ENCODE measurements at places on chromosomes 2 and 18.

DNA sequence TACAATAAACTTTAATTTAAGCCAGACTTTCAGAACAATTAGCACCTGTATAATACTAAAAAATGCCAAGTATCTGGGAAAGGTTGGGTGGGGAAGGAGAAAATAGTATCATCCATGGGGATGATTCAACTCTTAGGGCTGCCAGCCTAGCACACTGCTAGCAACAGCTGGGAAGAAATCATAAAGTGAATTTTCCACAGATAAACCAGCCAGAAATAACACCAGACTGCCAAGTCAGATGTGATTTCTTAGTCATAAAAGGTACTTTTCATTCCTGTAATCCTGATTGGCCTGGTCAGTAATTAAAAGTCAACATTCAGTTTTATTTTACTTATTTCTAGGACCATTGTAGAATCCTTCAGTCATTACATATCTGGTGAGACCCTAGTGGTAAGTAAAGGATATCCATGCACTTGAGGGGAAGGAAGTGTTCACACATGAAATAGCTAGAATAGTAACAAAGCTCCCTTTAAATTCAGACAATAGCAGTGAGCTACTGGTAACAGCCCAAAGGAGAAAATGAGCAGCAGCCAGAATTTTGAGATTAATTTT is 59.4 kb downstream of the LIMS1 start:
- DNase-seq, result peak; percentile 61

- no peak for DNase-seq
These were observed 25.9 kb downstream of the AQP4 start for GRCh38 chr18:26839609-26840008.

GRCh38 chr2:232386740-232387450 is 8.3 kb downstream of the ALPP start:
- no peak for DNase-seq

DNA sequence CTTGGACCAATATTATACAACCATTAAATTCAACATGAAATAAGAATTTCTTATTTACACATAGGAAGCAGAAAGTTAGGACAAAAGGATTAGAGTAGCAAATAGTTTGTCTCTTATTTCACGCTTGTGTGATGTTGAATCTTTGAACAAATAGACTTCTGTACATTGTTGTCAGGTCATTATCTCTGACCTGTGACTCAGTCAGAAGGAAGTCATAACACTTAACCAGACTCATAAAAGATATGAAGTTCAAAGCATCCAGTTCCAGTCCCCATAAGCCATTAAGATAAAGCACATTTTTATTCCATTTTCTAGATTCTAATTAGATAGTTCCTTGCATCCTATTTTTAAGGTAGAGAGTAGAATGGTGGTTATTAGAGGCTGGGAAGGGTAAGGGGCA is 130.8 kb downstream of the UPP2 start:
- no peak for DNase-seq

DNA sequence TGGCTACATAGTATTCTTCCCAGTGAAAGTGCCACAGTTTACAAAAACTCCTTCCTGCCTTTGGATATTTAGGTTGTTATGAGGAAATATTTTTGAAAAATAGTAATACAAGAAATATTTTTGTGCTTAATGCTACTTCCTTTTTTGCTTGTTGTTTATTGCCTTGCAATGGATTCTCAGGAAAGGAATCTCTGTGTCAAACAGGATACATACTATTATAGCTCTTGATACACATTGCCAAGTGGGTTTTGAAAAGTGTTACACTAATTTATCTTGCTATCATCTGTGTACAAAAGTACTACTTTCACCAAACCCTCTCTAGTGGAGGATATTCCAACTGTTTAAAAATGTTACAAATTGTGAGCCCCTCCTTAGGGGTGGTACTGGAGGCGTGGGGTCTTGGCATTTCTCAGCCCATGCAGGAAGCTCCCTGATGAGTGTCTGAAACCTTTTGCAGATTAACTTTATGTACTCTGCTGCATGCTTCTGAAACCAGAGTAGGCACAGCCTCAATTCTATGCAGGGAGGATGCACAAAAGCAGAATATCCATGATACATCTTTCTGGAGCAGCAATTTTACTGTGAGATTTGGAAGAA is 54.5 kb downstream of the EVA1A start:
- DNase-seq, result no peak

DNA sequence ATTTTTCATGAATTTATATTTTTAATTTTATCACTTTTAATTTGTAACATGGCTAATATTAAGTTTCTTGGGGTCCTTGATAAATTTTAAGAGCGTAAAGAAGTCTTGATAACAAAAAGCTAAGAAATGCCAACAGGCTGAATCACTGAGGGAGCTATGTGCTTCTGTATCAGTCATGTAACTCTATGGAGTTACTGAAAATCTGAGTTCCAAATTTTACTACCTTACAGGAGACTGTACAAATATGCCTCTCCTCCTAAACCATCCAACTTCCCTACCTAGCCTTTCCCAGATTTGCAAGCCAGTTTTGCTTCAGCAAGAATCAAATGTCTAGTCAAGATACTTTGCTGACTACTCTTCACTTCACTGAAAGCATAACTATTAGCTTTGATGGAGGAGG is 35.7 kb downstream of the FEZ2 start:
- no peak for DNase-seq

DNA sequence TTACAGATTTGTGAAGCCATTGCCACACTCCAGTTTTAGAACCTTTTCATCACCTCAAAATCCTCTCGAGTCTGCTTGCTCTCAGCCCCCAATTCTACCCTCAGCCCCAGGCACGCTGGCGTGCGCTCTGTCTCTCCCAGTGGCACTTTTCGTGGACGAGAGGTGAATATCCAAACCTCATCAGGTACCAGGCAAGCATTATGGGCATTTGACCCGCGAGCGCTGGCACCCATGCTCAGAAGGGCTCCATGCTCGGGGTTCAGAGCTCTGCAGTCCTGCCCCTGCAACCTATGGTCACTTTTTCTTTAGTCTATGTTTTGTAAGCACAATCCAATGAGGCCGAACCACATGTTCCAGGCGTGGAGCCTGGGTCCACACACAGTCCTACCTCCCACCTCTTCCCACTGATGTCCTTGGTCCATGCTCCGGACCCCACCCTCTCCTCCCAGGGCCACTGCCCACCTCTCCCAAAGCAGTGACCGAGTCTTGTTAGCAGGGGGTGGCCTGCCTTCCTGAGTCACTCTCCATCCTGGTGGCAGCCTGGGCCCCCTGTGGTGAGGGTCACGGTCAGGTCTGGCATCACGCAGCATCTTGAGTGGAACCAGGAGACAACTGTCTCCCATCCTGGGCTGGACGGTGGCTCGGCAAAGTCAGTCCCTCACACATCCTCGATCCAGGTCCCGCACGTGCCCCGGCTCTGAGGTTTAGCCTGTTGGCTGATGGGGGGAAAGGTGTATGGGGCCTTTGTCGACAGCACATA is 256.9 kb downstream of the NDUFA10 start:
- DNase-seq, result no peak

DNA sequence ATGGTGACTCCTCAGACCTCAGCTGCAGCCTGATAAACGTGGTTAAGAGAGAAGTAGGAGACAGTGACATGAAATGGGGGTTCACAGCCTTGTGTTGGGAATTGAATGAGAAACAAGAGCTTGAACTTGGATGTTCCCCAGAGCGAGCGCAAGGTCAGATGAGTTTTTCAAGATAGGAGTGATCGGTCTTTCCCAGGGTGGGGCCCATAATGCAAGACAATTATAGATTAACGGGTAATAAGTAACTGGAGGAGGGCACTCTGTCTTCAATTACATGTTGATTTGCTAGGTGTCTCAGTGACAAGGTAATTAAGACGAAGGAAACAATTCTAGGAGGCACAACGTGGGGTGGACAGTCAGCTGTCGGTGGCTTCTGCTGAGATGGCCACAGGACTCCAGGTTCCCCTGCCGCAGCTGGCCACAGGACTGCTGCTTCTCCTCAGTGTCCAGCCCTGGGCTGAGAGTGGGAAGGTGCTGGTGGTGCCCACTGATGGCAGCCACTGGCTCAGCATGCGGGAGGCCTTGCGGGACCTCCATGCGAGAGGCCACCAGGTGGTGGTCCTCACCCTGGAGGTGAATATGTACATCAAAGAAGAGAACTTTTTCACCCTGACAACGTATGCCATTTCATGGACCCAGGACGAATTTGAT is at the start of gene UGT1A5:
TSS of gene UGT1A5 (plus strand) at position 297 of the 651 bp plus-strand sequence. CDS start at position 382, 85 bp downstream.
- no peak for DNase-seq

GRCh38 chr2:8501061-8501720 is 180.7 kb upstream of the ID2 start:
- no peak for DNase-seq

GRCh38 chr2:239028253-239028619 is 180.4 kb downstream of the TWIST2 start:
- no peak for DNase-seq

GRCh38 chr18:68429111-68429510 is 285.8 kb downstream of the TMX3 start:
- no peak for DNase-seq

DNA sequence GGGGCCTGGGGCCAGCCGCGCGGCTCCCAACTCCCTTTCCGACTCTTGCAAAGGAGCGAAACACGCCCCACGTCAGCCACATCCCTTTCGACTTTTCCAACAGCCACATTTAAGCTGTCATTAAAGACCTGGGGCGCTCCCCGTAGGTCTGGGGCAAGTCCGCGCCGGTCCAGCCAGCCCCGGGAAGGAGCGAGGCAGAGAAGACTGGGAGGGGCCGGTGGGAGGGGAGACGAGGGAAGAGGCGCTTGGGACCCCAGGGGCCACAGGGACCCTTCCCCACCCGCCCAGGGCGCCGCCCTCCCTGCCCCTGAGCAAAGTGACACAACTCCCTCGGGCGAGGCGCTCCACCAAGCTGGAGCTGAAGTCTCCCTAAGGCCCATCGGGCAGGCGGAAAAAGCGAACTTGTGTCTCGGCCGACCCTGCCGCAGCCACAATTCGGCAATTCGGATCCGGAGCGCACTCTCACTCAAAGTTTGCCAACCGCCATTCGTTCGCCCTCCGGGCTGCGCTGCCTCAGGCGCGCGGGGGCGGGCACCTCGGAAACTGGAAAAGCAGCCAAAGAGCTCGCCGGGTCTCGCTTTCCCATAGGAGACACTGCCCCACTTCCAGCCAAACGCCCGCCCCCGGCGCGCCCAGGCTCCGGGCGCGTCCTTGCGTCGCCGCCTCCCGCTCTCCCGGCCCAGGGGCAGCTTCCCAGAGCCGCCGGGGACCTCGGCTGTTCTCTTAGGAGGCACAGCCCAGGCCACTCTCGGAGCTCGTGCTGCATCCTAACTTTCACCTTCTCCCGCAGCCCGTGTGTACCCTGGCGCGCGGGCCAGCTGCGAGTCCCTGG is 1.1 kb upstream of the KCTD1 start:
- no peak for DNase-seq

DNA sequence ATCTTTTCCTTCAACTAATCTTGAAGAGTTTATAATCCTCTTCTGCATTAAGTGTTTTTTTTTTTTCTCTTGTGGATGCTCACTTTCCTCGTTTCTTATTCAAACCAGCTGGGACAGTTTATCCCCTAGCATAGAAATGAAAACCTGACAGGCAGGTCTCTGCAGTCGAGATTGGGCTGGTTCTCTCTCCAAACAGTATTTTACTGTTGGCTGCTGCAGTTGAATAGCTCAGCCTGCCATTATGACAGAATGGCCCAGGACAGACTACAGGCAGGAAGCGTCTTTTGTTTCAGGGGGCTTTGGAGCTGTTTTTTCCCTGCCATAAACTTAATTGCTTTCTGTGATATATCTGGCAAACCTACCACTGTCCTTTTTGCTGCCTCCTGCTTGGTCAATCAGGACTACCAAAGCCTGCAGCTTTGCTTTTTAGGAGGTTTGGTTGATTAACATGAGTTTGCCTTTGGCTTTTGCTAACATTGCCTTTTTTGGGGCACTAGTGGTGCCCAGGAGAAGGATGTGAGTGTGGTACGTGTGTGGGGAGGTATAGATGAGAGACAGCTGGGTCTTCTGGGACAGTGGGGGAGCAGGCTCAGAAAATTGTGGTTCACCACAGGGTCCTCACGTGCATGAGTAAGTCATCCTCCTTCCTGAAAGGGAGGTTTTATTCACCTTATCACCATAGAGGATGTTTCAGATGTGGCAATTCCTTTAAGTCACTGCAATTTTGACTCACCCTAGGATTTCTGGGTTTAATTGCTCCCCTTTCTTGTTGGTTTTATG is 128.7 kb downstream of the LYPD6B start:
- no peak for DNase-seq

DNA sequence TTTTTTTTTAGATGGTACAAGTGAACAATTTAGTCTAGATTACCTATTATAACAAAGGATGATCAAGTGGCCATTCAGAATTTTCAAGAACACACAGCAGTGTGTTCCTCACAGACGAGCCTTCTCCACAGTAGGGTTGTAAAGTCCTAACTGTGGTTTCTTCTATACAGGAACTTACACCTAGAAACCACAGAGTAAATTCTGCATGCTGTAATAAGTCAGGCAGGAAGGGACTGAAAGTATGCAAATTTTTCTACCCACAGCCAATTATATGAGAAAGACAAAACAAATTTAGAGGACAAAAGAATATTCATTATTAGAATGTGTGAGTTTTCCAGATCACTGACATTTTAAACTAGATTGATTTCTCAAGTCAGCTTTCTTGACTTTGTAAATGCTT is 99.5 kb downstream of the RBMS1 start:
- DNase-seq, result no peak

GRCh38 chr2:119246884-119247843 is 23.5 kb downstream of the STEAP3 start:
- no peak for DNase-seq

GRCh38 chr2:54876764-54877163 is 153.3 kb downstream of the EML6 start:
- no peak for DNase-seq

DNA sequence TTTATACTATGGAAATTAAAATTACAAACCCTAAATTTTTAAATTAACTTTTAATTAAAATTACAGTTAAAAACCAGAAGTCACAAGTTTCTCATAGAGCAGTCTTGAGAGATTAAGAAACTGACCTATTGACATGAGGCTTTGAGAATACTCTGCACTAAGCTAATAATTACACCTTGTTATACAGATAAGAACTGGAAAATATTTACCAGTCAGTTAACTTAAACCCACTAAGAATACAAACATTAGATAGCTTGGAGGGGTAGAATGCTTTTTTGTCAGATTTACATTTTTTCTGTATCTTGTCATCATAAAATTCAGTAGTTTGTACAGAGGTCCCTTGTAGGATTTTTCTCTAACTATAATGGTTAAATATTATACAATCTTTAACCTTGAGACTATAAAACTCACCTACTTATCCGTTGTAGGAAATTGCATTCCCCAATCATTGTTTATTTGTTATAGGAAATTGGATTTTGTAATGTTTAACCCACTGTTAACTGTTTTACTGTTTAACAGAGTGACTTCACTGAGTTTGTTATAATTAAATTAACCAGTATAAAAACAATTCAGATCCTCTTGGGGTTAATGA is 219.7 kb upstream of the PKDCC start:
- no peak for DNase-seq

- DNase-seq, result no peak
These were observed 247.2 kb upstream of the RAB12 start for GRCh38 chr18:8361941-8362471.

- DNase-seq, result no peak
These were observed 55.9 kb downstream of the ACVR1C start for GRCh38 chr2:157572725-157573124.

DNA sequence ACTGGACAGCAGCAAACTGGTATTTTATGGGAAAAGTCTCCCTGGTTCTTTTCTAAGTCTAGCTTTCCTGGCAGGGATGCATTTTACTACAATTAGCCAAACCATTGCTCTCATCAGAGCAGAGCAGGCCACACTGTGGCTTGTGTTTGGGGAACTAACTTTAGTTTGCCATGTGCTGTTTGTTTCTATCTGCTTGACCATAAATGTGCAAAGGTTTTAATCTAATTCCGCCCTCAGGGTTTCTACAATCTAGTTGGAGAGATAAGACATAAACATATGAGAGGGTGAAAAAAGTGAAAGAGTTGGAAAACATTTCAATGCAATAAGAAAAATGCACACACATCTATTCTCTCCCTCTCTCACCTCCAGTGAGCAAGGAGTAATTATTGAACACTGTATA is 86.9 kb upstream of the MAPK4 start:
- DNase-seq, result no peak

All from fibroblast of the conjunctiva (primary cell).